Activated CD4-positive, alpha-beta memory T cell treated with anti-CD3 and anti-CD28 coated beads, Interleukin-2, amount 10 ng/mL, durations not matched to agents 7 days and 5 days (primary cell): ENCODE measurements at places on chromosomes 5 and 9.

GRCh38 chr9:740221-740620 is 101.3 kb upstream of the DMRT1 start:
- DNase-seq: no peak

- no peak for DNase-seq
Observed at GRCh38 chr5:40514976-40515375, 164.7 kb upstream of the PTGER4 start.

DNA sequence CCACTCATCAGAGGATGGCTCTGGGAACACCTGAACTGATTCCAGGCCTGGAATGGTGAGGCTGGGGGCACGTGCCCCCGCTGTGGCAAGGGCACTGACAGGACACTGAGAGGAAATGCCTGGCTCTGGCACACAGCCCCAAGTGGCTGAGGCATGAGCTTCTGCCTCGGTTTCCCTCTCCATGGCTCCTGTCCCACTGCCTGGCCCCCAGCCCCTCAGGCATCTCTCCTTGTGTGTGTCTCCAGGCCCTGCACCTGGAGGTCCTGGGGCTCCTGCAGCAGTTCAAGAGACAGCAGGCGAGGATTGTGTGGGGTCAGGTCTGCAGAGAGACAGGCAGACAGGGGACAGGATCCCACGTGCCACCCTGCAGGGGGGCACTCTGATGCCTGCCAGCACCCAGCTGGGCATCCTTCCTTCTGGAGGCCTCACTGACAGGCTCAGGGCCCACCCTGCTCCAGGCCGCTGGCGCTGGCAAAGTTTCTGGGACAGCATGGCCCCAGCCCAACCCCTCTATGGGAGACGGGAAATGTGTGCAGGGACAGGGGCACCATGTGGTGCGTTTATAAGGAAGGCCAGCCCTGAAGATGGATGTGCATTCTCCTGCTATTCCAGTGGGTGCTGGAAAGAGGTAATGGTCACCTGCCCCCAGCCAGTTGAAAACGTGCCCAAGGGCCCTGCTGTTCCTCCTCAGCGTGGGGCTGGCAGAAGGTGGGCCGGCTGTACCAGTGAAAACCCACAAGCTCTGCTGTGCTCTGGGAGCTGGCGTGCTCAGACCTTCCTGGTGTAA is 66.0 kb downstream of the RASGEF1C start:
- DNase-seq: no peak

DNA sequence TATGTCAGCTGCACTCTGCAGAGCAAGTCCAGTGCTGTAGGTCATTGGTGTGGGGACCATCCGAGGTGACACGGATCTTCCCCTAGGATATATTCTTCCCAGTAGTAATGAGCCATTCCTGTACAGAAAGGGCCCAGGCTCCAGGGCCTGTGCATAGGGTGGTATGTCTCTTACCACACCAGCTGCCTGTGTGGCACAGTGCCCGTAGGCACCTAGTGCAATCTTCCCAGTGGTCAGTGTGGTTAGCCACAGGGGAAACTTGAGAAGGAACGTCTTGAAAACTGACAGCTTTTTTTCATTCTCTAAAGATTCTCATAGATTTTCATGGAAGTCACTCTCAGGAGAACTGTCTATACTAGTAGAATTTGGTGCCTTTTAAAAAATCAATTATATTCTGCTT is 39.8 kb downstream of the CYSTM1 start:
- no peak for DNase-seq

- DNase-seq: no peak
Observed at GRCh38 chr5:112800891-112801290, 60.2 kb upstream of the SRP19 start.

- DNase-seq: no peak
Observed at GRCh38 chr5:115393239-115393638, 96.8 kb upstream of the CCDC112 start.

DNA sequence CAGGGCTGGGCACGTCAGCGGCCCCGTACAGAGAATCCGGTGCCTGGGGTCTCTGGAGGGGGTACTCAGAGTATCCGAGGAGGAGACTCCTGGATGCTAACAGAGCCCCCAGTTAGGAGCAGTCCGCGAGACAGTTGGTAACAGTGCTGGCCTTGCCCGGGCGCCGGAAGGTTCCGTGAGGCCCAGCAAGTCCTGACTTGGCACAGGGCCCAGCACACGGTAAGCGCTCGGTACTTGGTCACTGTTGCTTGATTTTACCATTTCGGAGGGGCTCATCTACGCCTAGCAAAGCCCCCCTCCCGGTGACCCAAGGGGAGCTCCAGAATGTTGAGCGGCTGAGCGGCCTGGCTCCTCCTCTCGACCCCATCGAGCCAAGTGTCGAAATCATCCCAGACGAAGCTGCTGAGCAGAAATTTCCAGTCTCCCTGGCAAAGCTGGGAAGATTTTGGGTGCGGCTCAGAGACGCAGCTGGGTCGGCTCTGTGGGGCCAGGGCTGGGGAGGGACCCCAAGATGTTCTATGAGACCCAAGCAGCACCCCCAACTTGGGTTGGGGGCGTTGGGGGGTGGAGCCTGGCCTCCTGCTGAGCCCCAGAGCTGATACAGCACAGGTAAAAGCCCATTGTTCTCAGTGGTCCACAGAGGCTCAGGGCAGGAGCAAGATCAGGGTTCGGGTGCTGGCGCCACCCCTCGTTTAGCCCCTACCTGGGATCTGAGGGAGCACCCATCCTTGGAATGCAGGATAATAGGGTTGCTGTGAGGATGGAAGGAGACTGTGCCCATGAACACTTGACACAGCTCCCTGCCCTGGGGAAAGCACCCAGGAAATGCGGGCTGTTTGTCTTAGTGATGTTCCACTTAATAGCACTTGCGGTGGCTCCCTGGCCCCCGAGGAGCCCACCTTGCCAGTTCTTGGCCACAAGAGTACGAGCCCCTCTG is 137.2 kb downstream of the C9orf50 start:
- DNase-seq: no peak

GRCh38 chr9:127524373-127524772 is 73.1 kb downstream of the LRSAM1 start:
- DNase-seq: no peak

GRCh38 chr5:72698481-72698880 is 118.0 kb upstream of the TNPO1 start:
- DNase-seq: no peak

- peak; percentile 76 for DNase-seq
Observed at GRCh38 chr5:127072861-127073846, at the start of gene C5orf63. Gene C5orf63 (minus strand): TSS chr5:127073502. CDS start chr5:127058995, 14,507 bp downstream.
